Stimulated activated CD4-positive, alpha-beta T cell treated with anti-CD3 and anti-CD28 coated beads, Interleukin-2, amount 100 ng/mL, for 24 hours (primary cell): ENCODE measurements at places on chromosomes 3 and 15.

GRCh38 chr3:122802323-122802722, 7.5 kb downstream of the SLC49A4 start:
- no peak for DNase-seq

- no peak for DNase-seq
Measured at GRCh38 chr3:62368705-62369475, 4.5 kb downstream of the FEZF2 start.

- no peak for DNase-seq
Measured at GRCh38 chr3:192935441-192935840, 17.8 kb upstream of the MB21D2 start.

DNA sequence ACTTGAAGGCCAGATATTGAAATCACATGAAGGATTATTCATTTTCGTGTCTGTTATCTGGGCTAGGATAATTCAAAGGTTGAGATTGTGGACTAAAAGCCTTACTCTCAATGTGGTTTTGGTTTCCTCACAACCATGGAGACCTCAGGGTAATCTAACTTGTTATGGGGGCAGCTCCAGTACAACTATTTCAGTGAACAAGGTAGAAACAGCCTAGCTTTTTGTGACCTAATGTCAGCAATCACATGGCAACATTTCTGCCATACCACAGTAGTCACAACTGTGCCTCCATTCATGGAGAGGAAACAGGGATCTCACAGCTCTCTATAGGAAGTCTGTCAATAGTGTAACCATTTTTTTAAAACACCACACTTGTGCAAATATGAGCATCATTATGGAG, 62.4 kb upstream of the RARB start:
- DNase-seq, result no peak
